ENCODE measurements at places on chromosomes 4 and X.

DNA sequence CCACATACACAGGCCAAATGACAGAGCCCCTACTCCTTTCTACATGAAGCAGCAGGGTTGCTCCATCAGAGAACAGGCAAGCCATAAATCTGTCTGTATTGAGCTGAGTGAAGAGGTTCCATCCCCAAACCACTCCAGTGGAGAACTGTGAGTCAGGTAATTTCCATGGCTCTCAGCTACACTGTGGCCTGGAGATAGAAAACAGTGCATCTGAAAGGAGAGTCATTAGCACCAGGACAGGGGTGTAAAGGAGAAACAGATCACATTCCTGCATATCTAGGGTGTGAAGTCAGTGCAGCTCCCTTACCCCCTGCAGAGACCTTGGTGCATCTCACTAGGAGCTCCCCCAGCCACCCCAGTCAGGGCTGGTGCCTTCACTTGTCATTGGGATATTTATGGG lies 314.7 kb downstream of the CHIC1 start:
- DNase-seq: no peak

DNA sequence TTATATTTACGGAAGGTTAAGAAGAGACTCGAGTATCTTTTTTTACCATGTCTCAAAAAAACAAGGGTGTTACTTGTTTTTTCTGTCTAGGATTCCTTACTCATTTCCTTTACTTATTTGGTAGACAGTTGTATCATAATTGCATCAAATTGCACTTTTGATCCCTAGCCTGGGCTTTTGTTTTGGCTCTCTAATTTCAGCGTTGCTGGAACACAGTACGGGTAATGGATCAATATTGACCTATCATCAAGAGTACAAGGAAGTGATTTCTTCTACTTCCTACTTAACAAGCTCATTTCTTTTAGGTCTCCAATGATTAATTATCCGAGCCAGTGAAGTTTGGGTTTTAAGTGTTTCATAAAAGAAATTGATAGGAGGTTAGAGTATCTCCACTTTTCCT lies 16.8 kb downstream of the AIMP1 start:
- no peak for DNase-seq

- no peak for DNase-seq
Measured at GRCh38 chrX:78574306-78574705, 84.8 kb downstream of the RTL3 start.

DNA sequence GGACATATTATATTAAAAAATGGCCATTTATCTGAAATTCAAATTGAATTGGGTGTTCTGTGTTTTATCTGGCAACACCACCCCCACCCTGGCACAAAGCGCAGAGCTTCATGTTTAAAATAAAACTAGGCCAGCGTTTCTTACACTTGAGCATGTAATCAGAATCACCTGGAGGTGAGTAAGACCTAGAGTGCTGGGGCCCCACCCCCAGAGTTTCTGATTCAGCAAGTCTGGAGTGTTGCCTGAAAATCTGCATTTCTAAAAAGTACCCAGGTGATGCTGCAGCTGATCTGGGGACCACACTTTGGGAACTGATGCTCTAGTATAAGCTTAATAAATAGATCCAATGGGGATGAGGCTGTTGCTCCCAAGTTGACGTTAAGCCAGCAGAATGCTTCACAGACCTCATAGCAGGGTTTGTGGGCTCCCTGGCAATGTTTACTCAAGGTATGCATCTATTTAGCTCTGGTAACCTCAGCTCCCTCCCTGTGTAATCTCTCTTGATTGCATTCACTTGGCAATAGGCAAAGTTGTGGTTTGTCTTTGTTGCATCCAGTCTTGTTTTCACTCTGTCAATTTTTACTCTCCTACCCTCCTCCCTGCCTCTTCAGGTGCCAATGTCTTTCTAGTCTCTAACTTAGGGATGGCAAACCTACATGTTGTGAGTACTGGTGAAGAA lies 99.8 kb upstream of the TEX13D start:
- no peak for DNase-seq

DNA sequence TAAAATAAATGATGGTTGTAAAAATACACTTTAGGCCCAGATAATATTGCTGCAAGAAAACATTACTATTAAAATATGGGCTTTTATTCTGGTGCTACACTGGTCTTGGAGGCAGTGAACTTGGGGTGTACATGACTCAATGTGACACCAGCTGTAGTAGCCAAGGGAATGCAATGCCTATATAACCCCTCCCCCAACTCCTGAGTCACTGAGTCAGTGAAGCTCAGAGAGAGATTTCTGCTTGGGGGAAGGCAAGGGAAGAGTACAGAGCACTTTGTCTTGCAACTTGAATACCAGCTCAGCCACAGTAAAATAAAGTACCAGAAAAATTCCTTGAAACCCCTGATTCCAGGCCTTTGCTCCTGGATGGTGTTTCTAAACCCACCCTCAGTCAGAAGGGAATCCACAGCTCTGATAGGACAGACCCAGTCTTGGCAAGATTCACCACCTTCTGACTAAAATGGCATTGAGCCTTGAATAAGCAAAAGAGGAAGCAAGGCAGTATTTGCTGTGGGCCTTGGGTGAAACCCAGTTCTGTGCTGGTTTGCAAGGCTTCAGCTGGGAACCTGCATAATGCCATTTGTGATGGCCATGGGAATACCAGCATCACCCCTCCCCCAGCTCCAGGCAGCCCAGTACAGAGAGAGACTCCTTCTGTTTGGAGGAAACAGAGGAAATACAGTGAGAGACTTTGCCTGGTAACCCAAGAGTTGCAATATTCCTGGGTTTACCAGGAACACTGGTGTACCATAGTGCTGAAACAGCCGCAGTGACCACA lies 209.9 kb downstream of the IQCM start:
- DNase-seq: no peak

GRCh38 chr4:85866508-85866907 lies 391.6 kb downstream of the ARHGAP24 start:
- no peak for DNase-seq

DNA sequence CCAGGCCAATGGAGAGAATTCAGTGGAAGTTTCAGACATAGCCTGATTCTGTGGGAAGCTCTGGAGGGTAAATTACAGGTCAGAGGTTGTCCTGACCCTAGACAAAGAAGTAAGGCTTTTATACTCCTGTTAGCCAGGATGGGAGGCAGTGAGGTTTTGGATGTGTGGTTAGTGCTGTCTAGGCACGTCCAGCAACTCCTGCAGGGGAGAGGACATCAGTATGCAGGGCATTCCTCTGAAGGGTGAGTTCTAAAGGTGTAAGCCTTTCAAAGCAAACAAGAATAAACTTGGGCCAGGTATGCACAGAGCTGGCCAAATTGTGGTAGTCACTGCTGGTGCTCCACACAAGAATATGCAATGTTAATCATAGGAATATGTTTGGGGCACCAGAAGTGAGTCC lies 562.5 kb downstream of the CCSER1 start:
- DNase-seq: no peak

DNA sequence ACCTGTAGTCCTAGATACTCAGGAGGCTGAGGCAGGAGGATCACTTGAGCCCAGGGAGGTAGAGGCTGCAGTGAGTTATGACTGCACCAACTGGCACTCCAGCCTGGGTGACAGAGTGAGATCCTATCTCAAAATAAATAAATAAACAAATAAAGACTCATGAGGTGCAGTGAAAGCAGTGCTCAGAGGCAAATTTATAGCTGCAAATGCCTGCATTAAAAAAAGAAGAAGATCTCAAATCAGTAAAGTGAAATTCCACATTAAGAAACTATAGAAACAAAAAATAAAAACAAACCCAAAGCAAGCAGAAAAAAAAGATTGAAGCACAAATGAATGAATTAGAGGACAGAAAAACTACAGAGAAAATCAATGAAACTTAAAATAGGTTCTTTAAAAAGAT lies 22.5 kb upstream of the HSD17B13 start:
- DNase-seq: no peak

GRCh38 chr4:128552586-128552907 lies 257.0 kb upstream of the JADE1 start:
- DNase-seq: no peak

DNA sequence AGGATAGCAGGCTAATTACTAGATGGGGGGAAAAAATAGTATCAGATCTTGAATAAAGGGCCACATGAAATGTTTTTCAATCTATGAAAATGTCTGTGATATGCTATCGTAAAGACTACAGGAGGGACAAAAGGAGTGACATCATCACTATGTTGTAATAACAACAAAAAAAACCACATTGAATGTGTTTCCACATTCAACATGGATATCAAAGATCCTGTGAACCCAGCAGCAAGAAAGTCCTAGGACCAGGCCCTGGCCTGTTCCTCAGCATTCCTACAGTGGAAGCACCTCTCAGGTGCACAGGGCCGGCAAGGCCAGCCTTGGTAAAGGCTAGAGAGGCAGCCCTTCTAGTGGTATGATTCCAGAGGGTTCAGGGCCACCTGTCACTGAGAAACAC lies 118.3 kb downstream of the RELL1 start:
- DNase-seq: no peak

DNA sequence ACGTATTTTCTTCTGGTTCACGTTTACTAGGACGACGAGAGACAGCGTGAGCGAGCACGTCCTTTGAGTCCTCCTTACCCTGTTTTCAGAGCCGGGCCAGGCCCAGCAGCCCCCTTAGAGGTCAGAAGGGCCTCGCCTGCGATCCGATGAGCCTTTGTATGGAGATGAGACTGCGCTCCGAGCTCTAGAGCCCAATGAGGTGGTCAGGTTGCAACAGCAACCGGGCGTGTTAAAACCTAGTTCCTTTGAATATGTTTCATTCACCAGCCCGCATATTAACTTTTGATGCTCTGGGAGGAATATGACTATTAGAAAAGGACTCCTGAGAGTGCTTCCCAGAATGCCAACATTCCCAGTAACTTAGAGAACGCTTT lies 55.6 kb upstream of the TADA2B start:
- DNase-seq: no peak

DNA sequence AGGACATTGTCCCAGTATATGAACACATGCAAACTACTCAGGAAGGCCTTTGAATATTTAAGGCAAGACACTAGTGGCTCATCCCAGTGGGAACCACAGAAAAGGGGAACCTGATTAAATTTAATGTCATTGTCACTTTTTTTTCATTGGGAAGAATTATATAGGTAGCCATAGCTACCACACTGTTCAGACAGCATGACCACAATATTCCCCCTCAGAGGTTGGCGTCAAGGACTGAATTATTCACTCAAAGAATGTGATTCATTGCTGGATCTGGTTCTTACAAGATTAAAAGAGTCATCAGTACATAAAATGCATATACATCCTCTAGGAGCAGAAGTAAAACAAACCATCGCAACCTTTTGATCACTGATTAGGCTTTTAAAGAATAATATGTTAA lies 92.0 kb upstream of the SMARCAD1 start:
- DNase-seq: no peak

DNA sequence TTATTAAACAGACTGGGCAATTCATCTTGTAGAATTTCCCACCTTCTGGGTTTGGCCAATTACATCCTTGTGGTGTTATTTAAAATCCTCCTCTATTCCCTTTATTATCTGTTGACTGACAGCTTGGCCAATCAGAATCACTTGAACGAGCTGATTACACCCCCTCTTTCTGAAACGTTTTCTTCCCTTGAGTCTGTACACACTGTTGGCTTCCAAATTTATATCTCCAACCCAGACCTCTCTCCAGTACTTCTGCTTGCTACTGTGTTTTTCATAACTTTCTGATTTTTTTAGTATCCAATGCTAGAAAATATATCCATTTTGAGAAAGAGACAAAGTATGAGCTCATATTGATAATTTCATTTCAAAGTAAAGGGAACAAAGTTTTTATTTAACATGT lies 14.8 kb downstream of the CD38 start:
- no peak for DNase-seq

DNA sequence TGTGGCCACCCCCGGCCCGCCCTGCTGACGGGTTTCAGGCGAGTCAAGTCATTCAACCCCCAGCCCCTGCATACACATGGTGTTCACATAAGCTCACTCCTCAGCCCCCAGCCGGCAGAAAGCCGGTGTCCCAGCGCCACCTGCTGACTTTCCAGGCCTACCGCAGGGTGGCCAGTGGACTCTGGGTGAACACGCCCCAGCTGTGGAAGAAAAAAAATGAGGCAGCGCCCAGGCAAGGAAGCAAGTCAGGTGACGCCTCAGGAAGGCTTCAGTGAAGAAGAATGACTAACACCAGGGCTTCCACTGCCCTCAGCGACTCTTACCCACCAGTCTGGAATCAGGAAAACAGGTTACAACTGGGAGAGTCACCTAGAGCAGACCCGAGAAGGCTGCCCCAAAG lies 15.8 kb downstream of the BCAP31 start:
- DNase-seq: no peak

DNA sequence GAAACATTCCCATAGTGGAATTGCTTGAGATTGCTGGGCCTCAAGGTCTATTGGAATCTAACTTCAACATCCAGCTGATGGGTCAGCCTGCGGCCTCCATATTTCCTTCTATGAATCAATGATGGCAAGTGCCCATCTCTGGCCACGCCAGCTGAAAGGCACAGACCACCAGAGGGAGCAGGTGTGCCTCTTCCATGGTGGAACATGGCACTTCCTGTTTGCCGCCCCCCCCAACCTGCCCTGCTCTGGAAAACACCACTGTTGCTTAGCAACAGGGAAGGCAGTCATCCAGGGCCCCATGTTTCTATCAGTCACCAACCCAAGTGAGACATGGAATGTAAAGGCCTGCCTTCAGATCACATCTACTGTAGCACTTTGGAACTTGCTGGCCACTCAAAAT lies 11.6 kb downstream of the PAGE4 start:
- no peak for DNase-seq

DNA sequence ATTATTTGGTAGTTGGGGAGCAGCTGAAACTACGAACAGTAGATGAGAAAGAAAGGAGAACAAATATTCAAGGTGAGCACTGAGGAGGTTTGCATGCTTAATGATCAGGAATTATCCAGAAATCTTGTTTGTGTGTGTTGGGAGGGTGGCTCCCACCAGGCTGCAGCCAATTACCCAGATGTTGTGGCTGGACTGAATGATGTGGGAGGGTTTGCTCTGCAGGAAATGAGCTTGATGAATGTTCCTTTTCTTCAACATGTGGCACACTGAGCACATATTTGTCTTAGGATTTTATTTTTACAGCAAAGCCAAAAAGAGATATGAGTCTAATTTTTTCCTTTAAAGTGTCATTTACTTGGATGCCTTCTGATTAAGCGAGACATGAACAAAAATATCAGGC lies 48.3 kb upstream of the AMOT start:
- DNase-seq: no peak

DNA sequence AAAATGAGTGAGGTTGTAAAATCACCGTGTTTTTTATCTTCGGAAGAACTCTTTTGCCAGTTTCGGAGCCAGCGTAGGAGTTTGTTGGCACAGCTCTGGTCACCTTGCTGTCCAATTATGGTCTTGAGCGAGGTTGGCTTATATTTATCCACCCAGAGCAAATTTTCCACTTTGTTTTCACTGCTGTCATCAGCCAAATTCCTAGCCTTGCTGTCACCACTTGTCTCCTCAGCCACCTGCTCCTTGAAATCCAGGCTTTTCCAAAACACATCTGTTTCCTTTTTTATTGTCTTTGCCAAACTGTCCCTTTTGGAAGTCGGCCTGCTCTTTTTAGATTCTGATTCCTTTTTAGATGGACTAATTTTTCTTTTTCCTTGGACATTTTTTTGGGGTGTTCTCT lies 57.6 kb downstream of the RFC1 start:
- no peak for DNase-seq

Data from stimulated activated CD4-positive, alpha-beta T cell treated with anti-CD3 and anti-CD28 coated beads, TNF-alpha, amount 100 ng/mL, for 1 hour (primary cell).